ENCODE measurements at places on chromosomes 5 and 9.

DNA sequence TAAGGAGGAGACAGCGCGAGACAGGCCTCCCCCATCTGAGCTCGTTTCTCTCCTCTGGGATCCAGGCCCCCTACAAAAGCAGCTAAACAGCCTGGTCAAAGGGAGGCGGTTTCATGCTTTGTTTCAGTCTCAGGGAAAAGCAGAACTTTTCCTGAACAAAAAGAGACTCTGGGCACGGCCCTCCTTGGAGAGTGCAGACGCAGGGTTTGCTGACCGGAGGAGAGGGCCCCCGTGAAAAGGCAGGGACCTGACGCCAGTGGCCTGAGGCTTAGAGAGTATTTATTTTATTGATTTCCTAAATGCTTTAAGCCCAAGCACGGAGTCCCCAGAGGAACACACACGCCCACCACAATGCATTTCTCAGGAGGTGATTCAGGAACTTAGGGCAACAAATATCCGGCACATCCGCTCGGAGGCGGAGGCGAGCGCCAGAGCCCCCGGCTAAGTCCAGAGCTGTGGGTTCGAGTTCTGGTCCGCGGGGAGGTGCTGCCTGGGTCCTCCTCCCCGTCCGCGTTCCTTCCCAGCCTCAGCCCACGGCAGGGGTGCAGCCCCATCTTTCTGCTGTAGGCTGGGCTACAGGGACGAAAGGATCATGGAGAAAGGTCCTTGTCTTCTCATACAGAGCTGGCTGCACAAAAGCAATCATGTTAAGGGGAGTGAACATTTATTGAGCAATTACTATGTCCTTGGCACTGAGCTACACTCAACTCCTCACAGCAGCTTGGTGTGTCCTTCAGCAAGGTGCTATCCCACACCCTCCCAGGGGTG, 40.0 kb downstream of the PTGES start:
- no peak for DNase-seq

DNA sequence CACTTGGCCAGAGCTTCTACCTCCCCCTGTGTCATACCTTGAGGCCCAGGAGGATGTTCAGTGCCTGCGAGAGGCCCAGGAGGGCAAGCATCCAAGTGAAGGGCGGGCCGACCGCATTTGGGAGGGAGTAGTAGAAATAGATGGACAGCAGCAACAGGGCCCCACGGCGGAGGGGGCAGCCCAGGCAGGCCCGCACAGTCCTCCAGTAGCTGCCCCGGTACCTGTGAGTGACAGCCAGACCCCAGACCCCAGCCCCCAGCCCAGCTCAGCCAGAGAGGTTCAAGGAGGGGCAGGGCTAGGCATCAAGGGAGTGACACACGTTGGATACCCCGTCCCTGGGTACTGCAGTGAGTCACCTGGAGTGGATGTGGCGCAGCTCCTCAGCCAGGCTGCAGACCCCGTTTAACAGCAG, 1.4 kb downstream of the STING1 start:
- no peak for DNase-seq

GRCh38 chr5:107385708-107386107, 285.0 kb downstream of the EFNA5 start:
- DNase-seq = no peak

- no peak for DNase-seq
These were observed 341.5 kb downstream of the OSTF1 start for GRCh38 chr9:75429531-75430475.

DNA sequence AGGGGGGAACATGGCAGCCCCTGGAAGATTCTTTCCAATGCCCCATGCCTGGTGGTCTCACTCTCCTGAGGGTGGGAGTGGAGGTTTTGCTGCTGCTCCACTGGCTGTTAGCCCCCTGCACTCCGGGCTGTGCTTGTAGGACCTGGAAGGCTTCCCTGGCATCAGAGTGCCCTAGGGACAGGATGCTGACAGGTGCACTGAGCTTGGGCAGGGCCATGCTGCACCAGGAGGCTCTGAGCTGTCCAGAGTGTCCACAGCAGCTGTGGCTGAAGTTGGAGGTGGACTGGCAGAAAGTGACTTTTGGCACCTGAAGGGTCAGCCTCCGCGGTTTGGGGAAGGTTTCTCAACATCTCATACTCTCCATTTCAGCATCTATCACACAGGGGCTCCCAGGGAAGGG, 249.1 kb downstream of the GADD45G start:
- no peak for DNase-seq

DNA sequence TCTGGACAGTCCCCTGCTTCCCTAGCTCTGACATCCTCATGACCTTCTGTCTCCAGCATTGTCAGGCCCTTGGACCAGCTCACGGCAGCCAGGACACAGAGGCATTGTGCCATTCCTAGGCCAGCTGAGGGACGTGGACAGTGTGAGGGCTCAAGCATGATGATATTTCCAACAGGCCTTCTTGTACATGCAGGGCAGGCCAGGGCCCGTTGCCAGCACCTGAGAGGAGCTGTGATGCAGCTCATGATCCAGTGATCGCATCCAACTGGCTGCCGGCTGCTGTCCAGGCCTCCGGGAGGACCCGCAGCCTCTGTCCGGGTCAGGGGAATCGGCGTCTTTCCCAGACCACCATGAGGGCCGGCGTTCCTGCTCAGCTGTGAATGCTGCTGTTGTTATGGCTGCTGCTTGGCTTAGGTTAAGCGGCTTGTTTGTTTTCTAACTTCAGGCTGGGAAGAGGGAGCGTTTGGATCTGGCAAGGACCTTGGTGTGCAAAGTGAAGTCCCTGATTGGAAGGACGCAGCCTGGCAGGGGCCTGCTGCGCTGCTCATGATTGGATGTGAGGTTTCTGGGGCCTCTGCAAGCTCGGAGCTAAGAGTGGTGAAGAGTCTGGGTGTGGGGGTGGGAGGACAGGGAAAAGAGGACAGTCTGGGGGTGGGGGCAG, 53.8 kb downstream of the PDZD2 start:
- DNase-seq = no peak

DNA sequence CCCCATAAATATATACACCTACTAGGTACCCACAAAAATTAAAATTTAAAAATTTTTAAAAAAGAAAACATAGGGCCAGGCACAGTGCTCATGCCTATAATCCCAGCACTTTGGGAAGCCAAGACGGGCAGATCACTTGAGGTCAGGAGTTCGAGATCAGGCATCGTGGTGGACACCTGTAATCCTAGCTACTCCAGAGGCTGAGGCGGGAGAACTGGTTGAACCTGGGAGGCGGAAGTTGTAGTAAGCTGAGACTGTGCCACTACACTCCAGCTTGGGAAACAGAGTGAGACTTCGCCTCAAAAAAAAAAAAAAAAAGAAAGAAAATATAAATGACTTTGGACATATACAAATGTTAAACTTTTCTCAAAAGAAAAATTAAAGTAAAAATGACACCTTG, 33.3 kb upstream of the RNF38 start:
- DNase-seq = no peak

DNA sequence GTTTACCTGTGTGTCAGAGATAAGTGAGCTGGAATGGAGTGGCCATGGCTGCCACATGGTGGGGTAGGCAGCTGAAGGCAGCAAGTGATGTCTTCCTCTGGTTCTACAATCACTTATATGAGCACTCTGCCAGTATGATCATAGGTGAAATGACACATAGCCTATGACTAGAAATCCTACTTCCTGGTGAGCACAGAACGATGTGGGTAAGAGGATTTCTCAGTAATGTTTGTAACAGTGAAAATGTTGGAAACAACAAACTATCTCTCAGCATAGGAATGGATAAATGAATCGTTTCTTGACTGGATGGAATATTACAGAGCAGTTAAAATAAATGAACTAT, 187.0 kb upstream of the S1PR3 start:
- DNase-seq = no peak

DNA sequence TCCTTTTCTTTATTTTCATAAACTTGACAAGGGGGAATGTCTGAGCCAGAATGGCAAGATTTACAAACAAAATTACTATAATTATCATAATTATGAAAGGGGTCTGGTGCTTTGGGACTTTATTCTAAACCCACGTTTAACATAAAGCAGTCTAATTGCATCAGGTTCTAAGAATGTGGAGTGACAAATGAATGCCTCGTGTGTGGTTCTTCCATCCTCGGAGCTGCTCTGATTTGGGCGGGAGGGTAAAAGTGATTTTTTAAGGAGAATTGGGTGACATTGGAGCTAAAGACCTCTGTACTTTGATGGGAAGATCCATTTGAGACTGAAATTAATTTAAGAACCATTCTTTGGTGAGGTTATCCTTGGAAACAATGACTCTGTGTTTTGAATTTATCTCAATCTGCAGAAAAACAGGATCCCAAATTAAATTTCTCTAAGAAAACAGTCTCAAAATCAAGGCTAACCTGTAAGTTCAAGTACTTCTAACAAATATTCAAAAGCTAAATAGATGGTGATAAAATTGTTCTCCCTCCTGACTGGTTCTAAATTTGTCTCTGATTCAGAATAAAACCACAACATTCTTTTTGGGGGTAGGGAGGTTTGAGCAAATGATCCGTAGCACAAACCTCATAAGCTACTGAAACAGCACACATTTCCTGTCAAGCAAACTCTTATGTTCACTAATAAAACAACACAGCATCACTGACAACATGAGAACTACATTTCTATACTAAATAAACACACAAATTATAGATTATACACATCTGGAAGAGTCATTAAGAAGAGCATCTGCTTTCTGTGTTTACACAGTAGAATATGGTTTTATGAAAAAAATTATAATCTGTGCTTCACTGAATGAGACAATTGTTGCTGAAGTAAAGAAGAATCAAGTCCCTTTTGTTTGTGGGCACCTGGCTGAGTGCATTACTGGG, 85.5 kb downstream of the DCP2 start:
- DNase-seq = no peak

- DNase-seq = no peak
These were observed 40.7 kb downstream of the ASTN2 start for GRCh38 chr9:117374076-117374725.

- DNase-seq = no peak
These were observed 216.3 kb downstream of the COMMD10 start for GRCh38 chr5:116301110-116301509.

GRCh38 chr9:91340395-91340967, 21.2 kb downstream of the AUH start:
- no peak for DNase-seq

DNA sequence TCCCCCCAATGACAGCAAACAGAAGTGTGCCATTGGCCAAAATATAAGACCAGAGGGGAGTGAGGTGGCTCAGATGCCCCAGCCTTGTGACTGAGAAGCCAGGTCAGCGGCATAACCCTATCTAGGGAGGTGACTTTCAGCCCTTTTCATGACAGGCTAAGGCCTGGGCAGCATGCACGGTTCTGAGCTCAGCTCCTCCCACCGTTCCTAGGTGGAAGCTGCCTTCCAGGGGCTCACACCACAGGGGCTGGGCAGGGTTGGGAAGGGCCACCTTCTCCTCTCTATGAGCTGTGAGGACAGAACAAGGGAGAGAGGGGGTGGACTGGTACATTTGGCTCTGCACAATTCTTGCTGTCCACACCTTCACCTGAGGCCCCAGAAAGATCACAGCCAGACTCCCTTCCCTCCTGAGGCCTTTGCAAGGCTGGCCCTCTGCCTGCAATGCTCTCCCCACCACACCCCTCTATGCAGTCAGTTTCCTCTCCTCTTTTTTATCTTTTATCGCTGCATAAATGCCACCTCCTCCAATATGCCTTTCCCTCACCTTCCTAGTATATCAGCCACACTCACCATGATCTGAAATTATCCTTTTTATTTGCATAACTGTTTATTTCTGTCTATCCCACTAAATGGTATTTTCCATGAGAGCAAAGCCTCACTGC, 5.1 kb upstream of the EGR1 start:
- no peak for DNase-seq

- DNase-seq = no peak
These were observed 577.6 kb downstream of the CSNK1G3 start for GRCh38 chr5:124089578-124089977.

DNA sequence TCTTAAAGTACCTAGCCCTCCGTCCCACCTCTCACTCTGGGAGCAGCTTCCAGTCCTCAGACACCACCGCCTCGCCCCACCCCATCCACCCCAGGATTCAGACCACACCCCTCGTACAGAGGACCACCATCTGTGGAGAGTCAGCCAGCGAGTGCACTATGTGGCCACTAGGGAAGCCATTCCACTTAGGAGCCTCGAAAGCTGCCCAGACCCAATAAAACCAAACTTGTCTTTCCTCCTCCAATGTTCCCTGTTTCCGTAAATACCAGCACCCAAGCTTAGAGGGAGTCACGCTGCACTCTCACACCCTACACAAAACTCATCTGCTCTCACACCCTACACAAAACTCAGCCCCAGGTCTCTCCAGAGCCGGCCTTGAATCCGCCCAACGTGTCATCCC, 1.9 kb downstream of the GCNT4 start:
- DNase-seq = peak; percentile 17

- no peak for DNase-seq
These were observed 72.5 kb downstream of the CEP120 start for GRCh38 chr5:123350742-123351141.

- no peak for DNase-seq
These were observed 2.6 kb upstream of the GPSM1 start for GRCh38 chr9:136324501-136325300.

GRCh38 chr5:11733185-11733839, 170.9 kb downstream of the CTNND2 start:
- DNase-seq = no peak

GRCh38 chr9:10339152-10339551, 273.6 kb downstream of the PTPRD start:
- DNase-seq = no peak

GRCh38 chr5:142095035-142095434, 13.5 kb upstream of the NDFIP1 start:
- DNase-seq = no peak

- no peak for DNase-seq
These were observed 238.0 kb downstream of the HSPA4 start for GRCh38 chr5:133289686-133290367.

DNA sequence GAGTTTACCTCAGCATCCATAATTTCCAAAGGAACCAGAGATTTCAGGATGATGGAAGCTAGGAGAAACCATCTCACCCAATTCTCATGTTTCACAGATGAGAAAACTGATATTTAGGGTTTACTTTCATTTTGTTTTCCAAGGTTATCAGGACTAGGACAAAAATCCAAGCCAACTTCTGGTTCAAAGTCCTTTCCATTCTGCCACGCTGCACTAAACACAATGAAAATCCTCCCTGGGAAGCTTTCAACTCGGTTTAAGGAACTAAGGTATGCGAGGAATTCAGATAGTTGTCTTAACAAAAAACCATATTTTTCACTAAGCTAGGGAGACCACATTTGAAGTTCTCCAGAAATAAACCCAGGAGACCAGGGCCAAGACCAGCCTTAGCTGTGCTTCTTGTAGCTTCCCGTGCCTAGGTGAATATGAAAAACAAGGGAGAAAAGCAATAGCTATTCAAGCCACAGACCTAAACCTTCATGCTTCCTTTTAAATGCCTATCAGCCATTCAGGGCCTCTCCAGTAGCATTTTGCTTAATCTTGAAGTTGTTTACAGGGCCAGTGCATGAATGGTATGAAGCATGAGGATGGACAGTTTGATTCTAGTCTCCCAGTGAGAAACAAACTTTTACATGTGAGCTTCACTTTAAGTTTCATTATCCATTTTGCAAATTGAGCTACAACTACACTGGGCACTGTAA, 167.9 kb downstream of the DENND1A start:
- no peak for DNase-seq
